ENCODE measurements at places on chromosomes 11 and 22.

DNA sequence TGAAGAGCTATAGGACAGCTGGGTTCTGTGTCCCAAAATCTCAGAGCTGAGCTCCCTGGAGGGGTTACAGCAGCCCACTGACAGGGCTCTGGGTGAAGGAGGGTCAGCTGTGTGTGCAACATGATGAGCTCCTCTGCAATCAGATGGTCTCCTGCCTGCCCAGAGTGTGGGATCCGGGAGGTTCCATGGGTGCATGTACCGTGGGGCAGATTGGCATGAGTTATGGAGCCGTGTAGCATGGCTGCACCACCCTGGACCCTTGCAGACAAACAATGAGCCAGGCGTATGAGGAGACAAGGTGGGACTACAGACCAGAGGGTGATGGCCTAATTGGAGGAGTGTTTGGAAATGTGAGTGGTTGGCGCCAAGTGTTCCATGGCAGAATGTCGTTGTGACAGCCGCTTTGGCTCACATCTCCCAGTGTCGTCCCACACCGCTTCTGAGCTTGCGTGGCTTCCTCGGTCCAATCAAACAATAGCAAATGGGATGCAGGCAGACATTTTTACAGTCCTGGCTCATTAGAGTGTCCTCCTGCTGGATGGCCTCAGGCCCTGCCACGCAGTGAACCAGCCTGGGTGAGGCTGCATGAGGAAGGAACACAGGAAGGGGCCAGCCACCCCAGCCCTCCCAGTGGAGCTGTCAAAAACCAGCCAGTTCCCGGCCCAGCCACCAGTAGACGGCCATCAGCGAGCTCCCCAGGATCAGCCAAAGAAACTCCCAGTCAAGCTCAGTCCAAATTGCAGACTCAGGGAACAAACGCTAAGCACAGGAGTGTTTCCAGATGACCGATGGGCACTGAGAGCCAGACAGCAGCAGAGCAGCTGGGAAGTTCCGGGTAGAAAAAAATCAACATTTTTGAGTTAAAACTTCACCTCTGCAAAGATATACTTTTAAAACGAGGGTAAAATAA is 1066.9 kb downstream of the BRD1 start:
- no peak for DNase-seq

DNA sequence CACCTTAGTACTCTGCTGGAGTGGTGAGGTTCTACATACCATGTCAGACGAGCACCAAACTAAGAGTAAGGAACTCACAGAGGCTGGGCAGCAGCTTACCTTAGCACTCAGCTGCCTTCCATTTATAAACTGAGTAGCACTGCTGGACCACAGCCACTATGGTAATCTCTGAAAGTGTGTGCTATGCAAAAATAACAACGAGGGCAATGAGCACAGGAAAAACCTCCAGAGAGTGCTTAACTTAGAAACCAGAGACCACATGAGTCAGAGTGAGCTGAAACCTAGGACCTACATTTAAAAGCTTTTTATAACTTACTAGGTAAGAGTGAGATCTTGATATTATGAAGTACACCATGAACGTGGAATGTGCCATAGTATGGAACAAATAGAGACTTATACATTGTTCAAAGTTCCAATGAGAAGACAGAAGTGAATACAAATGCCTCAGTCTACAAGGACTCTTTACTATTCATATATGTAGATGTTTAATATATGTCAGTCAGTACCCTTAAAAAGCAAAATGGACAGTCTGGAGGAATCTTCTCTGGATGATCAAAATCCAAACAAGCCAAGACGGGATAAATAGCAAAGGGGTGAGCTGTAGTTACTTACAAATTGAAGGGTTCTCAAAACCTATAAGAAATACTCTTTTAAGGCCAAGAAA is 17.2 kb upstream of the CD59 start:
- DNase-seq = no peak

DNA sequence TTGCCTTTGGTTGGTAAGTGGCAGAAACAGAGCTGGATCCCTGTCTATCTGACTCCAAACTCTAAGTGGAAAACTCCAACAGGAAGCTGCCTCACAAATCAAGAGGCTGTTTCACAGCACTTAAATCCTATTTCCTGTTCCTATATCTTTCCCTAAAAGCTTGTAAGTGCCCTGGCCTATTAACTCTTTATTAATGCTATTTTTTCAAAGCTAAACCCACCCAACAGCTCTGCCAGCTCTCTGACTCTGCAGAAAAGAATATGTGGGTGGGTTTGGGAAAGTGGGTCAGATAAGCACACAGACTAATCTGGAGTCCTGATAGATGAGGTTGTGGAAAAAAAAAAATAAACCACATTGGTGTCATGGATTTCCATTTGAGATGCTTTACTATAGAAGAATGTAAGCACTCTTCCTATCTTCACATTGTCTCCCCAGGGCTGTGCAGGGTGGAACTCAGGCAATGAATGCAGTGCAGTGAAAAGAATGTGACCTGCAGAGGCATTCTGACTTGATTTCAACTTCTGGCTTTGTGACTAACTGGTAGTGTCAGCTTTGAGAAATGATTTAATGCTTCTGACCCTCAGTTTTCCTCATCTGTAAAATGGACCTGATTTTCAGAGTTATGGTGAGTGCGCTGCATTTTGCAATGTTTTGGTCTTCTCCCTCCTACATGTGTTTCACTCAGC is 125.6 kb downstream of the AASDHPPT start:
- DNase-seq = no peak

GRCh38 chr11:41309716-41310115 is 149.7 kb downstream of the LRRC4C start:
- no peak for DNase-seq

- DNase-seq = no peak
Observed at GRCh38 chr11:125084057-125084416, 20.9 kb downstream of the SLC37A2 start.
